Epithelial cell of esophagus (primary cell): ENCODE measurements at places on chromosomes 13 and 19.

GRCh38 chr19:9793071-9793591 lies 24.6 kb upstream of the ZNF846 start:
- peak; percentile 42 for DNase-seq

- DNase-seq, result peak; percentile 80
These were observed 5.3 kb downstream of the DHPS start for GRCh38 chr19:12676384-12676792.

DNA sequence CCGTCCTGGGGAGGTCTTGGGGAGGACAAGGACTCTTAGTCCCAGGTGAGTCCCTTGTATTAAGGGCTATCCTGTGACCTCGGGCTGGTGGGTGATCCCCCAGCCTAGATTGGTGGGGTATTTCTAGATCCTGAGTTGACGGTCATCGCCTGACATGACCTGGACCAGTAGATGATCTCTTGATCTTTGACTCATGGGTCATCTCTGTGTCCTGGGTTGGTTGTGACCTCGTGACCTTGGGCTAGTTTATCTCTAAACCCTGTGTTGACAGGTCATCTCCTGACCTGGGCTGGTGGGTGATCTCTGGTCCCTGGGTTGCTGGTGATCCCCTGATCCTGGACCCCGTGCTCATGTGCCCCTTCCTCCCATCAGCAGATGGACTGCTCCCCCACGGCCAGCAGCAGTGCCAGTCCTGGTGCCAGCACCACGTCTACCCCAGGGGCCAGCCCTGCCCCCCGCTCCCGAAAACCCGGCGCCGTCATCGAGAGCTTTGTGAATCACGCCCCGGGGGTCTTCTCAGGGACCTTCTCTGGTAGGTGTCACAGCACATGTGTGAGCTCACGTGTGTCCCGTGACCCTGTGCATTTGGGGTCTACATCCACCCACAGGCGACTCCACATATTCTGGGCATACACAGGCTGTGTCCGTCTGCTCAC lies 6.3 kb downstream of the MIDN start:
- DNase-seq, result no peak

DNA sequence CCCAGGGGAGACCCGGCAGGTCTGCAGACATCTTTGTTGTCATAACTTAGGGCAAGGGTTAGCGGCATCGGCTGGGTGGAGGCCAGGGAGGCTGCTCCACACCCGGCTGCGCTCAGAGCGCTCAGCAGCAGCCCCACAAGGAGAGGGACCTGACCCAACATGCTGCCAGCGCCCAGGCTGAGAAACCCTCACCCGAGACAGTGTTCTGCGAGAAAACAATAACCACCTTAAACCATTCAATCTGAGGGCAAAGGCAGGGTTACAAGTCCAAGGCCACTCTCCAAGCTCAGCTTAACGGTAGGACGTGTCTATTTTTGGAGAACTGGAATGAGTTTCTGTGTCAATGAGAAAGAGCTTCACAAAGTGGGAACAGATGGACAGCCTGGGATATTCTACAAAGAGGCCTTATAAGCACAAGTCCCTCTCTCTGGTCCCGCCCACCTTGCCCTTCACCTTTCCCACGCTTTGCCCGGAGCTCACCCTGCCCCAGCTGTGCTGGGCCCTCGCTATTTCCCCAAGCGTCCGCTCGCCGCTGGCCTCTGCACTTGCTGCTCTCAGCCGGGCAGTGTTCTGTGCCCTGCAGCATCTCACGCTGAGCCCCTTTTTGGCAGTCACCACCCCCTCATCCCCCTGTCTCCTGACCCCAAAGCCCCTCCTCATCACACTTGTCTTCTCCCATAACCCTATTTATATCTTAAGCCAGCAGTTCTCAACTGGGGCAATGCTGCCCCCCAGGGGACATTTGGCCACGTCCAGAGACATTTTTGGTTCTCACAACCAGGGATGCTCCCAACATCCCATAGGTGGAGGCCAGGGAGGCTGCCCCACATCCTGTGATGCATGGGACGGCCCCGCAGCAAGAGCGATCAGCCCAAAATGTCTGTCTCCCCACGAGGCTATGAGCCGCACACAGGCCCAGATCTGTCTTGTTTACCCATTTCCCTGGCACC lies 17.6 kb downstream of the PPP1R12C start:
- DNase-seq, result no peak

- DNase-seq, result peak; percentile 61
These were observed 9.8 kb downstream of the ZNF317 start for GRCh38 chr19:9149997-9150396.

DNA sequence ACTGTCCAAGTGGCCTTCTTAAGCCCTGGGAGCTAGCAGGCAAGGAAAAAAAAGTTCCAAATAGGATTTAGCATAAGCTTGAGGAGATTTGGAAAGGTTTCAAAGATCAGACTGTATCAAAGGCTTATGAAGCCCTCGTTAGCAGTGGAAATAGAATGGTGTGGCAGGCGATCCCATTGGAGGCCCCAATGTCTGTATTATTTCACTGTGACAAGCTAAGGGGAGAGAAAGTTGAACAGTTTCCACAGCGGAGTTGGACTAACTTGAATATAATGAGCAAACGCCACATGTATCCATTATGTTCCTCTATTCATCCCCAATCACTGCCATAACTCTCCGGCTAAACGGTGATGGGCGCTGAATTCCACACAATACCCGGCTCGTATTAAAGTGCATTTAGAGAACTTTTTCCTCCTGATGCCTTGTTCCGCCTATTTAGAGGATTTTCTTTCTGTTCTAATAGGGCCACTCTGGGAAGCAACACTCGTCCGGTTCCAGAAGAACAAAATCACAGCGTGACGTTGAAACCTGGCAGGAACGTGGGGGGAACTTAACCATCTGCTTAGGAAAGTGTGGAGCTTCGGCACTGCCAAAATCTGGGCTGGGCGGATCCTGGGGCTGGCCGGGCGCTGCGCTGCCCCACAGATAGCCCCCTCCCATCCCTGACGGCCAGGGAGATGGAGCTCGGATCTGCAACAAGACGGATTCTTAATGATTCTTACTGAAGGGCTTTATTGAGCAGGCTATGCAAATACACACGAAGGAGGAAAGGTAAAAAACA lies 1.0 kb upstream of the PCDH8 start:
- DNase-seq, result no peak

DNA sequence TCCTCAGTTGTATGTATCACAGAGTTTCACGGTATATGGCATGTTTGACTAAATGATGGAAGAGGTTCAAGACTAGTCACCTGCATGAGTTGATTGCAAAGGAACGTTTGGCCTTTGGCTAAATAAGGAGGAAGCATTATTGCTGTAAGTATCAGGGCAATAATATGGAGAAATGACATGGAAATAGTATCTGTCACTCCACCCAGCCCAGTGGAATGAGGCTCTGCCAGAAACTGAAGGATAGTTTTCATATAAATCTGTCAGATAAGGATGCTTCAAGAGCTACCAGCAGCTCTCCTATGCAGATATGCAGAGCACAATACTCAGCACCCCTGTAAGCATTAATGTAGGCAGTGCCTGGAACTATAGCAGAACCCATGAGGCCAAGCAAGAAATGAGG lies 55.7 kb upstream of the DCT start:
- DNase-seq, result peak; percentile 34

DNA sequence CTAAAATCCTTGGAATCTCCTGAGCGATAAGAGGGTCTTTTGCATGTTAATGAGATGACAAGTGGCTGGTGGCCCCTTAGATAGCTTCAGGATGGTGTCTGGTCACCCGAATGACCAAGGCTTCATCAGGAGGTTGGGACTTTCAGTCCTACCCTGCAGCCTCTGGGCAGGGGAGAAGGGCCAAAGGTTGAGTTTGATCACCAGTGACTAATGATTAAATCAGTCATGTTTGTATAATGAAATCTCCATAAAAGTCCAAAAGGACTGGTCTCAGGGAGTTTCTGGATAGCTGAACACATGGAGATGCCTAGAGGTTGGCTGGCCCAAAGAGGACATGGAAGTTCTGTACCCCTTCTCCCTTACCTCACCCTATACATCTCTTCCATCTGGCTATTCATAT lies 316.2 kb downstream of the MTUS2 start:
- DNase-seq, result no peak

GRCh38 chr13:51152701-51153100 lies 41.6 kb upstream of the C13orf42 start:
- no peak for DNase-seq

DNA sequence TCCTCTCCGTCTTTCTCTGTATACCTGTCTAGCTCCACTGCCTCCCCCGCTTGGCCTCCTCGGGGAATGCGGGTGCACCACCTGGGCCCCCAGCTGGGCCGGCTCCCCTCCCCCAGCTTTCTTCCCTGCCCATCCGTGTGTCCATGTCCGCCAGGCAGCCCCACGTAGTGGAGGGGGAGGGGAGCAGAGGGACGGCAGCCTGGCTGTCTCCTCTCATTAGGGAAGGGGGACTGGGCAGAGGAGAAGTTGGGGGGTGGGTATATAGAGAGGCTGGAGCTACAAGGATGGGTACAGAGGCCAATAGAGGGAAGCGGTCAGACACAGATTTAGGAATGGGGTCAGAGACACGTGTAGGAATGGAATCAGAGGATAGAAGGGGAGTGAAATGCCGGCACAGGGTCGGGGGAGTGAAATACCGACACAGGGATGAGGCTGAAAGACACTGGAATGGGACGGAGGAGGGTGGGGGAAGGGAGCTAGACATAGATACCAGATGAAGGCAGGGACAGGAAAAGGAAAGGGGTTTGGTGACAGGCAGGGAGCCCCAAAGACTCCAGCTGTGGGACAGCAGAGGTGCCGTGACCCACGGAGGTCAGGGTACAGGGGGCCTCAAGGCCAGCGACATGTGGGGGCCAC lies 2.8 kb downstream of the NECTIN2 start:
- no peak for DNase-seq

GRCh38 chr13:36158611-36159010 lies 27.4 kb upstream of the DCLK1 start:
- peak; percentile 46 for DNase-seq

DNA sequence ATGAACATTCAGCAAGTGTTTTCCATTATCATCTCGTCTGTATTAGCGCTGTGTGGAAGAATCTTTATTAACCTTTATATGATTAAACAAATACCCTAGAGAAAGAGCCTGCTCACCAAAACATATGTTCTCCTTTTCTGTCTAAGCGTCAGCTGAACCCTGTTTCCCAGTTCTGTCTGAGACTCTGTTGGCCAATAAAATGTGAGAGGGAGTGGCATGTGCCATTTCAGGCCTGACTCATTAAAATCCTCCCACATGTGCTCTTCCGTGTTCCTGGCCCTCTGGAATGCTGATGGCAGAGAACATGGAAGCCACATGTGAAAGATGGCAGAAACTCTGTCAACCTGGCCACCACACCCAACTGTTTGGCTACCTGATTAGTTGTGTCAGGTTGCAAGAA lies 181.9 kb upstream of the EDNRB start:
- DNase-seq, result peak; percentile 9

DNA sequence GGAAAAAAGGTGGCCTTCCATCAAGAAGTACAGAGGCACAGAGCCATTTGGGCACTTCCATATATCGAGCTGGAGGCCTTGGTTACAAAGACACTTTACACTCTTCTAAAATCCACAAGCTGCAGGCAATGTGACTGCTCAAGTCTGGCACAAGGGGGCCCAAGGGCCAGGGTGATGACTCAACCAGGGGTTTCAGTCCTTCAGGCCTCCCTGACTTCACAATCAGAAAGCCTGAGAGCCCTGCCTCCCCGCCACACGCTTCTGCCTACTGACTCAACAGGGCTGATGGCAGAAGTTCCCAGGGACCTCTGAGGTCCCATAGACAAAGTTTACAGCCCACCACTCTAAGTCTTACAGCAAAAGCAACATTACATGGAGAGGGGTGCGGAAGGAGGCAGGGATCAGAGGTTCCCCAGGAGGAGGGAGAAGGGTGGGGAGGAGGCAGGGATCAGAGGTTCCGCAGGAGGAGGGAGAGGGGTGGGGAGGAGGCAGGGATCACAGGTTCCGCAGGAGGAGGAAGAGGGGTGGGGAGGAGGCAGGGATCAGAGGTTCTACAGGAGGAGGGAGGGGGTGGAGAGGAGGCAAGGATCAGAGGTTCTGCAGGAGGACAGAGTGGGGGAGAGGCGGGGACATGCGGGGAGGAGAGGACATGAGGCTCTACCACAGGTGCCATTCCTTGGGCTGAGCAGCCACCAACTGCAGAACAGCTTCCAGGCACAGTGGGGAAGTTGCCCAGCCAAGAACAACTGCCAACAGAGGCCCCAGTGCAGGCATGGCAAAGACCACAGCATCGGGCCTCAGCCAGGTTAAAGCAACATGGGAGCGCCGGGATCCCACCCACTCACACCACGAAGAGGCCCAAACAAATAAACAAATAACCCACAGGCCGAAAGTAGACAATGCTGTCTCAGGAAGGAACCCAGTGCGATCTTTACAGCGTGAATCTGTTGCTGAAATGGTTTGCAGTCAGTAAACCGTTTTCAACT lies 52.0 kb downstream of the SLC7A1 start:
- peak; percentile 38 for DNase-seq

DNA sequence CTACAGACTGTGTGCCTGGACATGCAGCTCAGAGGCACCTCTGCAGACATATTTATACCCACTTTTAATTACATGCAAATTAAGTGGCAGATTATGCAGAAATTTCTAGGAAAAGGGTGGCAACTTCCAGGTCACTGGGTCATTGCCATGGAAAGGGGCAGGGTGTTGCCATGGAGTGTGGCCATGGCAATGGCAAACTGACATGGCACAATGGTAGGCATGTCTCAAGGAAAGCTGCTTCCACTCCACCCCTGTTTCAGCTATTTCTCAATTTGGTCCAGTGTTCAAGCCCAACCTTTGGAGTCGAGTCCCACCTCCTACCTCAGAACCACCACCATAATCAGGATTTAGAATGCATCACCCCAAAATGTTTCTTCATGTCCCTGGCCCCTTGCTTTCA lies 170.7 kb upstream of the TSHZ3 start:
- DNase-seq, result no peak

- DNase-seq, result no peak
These were observed 7.8 kb downstream of the ZBTB7A start for GRCh38 chr19:4058693-4059452.
